Suppressor macrophage (primary cell): ENCODE measurements at places on chromosomes 2 and 18.
A peak's percentile ranks its signal among the peaks of the same experiment; 100 is the strongest.

- DNase-seq, result no peak
Observed at GRCh38 chr2:189300916-189301315, 121.4 kb upstream of the COL5A2 start.

- peak; percentile 60 for DNase-seq
Observed at GRCh38 chr2:71453404-71454220, at the start of gene DYSF. Gene DYSF, plus strand, starts transcription at chr2:71453561.

- DNase-seq, result no peak
Observed at GRCh38 chr2:46705654-46706053, 210.0 kb downstream of the MCFD2 start.

GRCh38 chr2:111676291-111676822 is 207.6 kb downstream of the ANAPC1 start:
- DNase-seq, result no peak

DNA sequence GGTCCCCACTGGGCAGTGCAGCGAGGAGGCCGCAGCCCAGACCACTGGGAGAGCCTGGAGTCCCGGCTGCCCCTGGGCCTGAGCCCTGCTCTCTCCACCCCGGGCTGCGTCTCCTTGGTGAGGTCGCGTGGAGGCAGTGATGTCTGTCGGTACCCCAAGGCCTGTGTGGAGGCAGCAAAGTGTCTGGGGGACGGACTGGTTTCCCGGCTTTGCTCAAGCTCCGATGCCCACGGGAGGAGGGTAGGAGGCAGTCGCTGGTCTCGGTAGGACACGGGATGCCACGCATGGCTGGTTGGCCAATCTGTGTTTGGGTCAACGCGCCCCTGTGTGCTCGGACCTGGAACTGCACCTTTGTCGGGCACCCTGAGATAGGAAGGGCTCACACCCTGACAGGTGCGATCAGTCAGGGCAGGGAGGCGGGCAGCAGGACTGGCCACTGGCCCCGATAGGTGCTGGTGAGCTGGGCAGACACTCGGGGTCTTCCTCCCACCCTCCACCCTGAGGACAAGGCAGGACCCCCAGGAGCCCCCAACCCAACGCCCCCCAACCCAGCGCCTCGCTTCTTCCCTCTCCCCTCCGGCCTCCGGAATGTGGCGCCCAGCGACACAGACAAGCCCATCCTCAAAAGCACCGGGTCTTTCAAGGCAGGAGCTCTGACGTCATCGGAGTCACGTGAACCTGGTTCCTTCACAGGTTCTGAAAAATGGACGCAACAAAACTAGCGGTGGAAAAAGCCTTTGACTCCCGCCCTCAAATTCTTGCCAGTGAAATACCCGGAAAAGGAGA is 288.6 kb downstream of the NDUFA10 start:
- no peak for DNase-seq

DNA sequence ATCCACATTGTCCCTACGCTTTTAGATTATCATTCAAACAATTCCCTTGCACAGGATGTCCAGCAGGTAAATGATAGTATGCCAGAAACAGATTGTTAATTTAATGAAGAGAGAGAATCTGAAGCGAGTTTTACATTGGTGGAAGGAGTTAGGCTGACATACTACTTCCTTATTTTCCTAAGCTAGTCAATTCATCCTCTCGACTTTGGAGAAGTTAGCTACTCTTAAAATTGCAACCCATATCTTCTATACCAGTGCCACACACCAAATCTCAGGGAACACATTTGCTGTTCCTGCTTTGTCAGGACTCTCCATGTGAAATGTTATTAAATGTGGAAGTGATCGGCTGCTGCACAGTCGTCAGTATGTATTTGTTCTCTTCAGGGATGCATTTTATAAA is 249.2 kb downstream of the NAPG start:
- DNase-seq, result no peak

DNA sequence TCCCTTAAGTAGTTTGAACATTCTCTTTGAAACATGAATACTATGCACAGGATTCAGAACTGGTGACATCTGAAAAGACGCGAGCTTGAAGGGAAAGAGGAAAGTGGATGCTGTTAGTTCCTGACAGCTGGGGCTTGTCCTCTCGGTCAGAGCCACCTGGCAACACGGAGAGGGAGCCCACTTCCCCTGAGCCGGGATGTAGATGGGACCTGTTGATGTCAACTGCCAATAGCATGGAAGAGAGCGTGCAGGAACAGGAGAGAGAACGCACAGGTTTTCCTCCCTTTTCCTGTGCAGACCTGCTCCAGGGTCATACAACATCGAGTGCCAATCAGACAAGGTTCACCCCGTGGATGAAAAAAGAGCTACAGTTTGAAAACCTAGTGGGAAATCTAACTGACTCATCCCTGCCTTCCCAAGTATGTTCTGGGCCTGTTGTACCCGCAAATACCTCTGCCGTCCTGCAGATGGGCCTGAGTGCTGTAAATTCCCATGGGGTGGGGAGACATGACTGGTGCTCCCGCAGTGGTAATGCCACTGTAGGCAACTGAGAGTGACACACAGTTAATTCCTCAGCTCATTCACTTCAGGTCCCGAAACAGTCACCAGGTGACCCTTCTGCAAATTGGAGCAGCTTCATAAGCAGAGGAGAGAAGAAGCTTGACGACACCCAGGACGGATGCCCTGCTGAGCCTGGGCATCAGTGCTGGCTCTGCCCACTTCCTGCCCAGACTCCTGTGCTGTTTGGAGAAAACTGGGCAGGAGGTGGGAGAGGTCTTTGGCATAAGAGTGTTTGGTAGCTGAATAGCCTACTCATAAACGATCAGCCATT is 13.9 kb upstream of the MBP start:
- DNase-seq, result no peak

DNA sequence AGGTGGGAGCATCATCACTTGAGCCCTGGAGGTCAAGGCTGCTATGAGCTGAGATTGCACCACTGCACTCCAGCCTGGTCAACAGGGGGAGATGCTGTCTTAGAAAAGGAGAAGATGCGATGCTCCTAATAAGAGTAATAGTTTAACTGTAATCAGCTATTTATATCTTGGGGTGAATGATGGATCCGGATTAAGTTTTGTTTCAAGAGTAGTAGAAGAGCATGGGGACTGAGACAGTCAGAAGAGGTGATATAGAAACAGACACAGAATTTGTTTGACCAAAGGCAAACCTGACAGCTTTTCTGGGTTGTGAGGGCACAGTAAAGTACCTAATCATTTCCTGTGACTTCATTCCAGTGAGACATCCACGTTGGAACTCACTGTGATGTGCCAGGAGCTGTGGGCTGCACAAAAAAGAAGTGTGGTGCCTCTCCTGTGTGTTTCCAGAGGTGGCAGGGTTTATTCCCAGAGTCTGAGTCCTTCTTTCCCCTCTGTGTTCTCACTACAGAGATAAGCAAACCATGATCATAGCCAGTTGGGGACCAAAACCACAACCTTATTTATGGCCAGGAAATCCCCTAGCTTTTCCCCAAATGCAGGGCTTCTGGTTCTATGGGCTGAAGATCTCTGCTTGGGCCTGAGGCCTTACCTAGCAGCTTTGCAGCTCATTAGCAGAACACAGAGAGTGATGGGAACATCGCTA is 113.7 kb downstream of the XRCC5 start:
- DNase-seq, result peak; percentile 43

DNA sequence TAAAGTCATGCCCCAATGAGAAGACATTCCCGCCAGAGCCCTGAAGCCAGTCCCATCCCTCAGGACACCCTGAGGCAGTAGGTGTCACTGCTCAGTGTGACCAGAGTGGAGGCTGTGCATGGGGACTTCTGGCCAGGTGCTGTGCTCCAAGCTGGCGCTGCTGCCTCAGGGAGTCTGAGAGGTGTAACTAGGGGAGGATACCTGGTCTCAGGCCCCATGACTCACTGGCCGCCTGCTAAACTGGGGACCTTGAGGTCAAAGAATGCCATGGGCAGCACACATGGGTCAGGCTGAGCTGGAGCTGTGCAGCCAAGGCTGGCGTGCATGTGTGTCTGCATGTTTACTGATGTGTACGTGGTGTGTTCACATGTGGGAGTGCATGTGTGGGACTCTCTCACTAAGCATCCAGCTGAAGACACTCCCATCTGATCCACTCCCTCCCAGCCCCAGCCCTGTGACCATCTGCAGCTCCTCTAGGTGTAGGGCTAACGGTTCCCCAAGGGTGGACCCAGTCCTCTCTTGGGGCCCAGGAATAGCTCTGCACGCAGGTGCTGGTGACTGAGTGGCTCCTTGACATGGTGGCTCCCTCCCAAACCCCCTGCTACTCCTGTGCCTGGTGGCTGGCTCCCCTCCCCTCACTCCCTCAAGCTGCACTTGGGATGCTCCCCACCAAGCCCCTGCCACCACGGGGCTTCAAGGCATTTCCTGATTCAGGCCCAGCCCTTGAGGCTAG is 16.5 kb downstream of the HS6ST1 start:
- DNase-seq, result no peak

- no peak for DNase-seq
Observed at GRCh38 chr2:33272001-33272400, 204.4 kb upstream of the RASGRP3 start.

DNA sequence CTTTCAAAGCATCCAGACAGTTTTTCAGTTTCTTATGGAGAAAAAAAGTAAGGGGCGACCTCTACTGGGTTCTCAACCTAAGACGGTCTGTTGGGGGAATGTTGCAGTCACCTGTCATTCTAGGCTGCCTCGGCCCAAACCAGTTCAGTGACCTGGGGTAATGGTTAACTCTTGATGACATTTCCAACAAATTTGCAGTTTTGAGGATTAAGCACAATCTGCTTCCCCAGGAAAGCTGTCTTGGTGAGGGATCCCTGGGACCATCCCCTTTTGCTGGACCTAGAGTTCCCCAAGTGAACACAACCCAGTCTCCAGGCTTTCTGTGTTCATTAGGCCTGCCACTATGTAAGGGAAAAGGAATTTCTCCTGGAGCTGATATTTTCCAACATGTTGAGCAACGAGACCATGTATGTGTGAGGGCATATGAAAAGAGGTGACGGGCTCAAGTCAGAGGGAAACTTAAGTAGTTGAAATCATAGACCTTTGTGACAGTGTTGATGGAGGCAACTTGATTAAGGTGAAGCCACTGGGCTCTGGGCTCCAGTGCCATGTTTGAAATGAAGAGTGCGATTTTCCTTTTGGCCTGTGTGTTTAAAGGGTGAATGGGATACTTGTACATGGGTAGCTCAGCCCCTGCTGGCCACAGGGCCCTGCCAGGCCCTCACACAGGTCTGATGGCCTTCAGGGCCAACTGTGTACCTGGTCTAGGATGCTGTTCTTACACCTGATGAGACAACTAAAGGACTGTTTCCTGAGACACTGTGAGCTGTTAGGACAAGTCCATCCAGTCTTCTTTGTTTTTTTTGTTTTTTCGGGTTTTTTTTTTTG is 27.0 kb downstream of the FOSL2 start:
- DNase-seq, result no peak

- DNase-seq, result no peak
Observed at GRCh38 chr2:234324116-234324515, 172.8 kb downstream of the ARL4C start.

DNA sequence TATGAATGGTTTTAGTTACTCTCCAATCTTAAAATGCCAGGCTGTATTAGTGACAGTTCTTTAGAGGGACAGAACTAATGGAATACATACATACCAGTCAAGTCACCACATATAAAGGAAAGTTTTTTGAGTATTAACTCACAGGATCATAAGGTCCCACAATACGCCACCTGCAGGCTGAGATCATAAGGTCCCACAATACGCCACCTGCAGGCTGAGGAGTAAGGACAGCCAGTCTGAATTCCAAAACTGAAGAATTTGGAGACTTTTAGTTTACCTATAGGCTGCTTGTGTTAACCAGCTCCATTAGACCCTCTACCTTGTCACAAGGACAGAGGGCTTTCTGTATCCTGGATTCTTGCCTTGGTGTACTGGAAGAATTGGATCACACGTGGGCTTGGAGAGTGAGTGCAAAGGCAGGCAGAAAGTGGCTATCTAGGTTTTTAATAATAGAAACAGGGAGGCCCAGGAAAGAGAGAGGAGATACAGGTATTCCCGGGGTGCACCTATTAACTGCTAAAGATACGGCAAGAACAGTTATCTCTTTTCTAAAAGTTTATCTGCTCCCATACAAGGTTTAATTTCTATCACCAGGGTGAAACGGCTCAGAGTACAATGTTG is 234.9 kb upstream of the CYRIA start:
- peak; percentile 66 for DNase-seq

DNA sequence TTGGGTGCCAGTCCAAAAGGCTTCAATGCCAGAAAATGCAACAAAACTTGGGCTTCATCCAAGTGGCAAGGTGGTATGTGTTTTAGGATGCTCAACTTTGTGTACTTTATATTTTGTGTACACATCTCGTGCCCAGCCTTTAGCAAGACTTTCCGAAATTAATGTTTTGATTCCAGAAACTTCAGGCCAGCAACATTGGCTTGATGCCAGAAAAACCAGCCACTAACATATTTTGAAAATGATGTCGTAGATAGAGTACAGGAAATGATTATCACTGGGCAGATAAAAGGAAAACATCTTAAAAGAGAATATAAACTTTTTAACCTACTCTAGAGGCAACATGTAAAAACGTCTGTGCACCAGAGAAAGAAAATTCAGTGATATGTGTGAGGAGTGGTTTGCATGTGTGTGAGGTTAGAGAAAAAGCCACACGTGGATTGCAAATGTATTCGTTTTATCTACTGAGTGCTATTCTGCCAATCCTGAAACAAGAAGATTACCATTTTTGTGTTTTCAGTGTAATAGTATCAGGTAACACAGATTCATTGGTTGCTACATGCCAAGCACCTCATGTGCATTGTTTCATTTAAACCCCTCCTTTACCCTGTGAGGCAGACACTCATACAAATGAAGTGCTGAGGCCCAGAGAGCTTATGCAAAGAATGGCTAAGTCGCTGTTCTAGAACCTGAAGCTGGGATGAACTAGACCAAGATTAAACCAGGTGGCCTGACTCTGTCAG is 264.8 kb downstream of the C1D start:
- DNase-seq, result no peak

GRCh38 chr2:172375251-172375650 is 52.1 kb upstream of the ITGA6 start:
- peak; percentile 79 for DNase-seq

- no peak for DNase-seq
Observed at GRCh38 chr2:51695531-51695930, 663.6 kb upstream of the NRXN1 start.
